ENCODE measurements at places on chromosomes 12 and 14.
A peak's percentile ranks its signal among the peaks of the same experiment; 100 is the strongest.

DNA sequence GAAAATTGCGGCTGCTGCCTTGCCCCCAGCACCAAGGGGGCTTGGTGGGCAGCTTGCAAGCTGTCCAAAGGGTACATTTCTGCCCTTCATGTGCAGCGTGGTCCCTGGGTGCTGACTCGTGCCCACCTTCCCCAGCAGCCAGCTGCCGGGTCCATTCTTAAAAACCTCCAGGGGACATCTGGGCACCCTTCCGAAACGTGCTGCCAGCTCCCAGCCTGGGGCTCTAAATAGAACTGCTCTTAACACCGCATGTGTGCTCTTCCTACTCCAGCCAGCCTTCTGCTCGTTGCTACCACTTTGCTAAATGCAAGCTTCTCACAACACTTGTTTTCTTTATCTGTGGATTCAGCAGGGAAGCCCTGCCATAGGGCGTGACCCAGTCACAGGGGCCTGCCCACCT is 66.0 kb downstream of the RIMBP2 start:
- DNase-seq: no peak
- no peaks in the 10 kb centered on the region for H3K4me1 ChIP-seq
- no peak overlapping the region for H3K4me3 ChIP-seq
- no peaks in the 10 kb centered on the region for H3K36me3 ChIP-seq
- H3K27ac ChIP-seq: no peak overlapping the region

- peak overlapping the region; percentile 97 for H3K27ac ChIP-seq
- H3K27me3 ChIP-seq: no peaks in the 10 kb centered on the region
- H3K4me3 ChIP-seq: peak overlapping the region; percentile 94
- H3K4me1 ChIP-seq: peaks cover 5% of the 10 kb centered on the region
- H3K36me3 ChIP-seq: peaks cover 15% of the 10 kb centered on the region
- DNase-seq: peak; percentile 42
Measured at GRCh38 chr12:12718853-12719252, 1.7 kb downstream of the CDKN1B start.

DNA sequence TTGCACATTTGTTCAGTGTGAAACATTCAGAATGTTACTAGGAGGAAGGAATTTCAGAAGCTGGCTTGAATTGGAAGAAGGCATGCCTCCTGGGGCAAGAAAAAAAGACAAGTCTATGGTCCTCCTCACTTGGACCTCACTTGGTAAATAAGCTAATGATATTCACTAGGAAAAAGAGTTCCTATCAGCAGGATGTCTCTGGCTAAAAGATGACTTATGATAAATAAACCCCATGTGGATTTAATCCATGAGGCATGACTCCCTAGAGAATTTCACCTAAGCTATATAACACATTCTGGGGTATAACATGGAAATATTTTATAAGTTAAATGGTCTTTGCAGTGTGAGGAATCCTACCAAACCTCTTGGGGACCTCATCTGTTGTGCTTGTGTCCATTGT is 199.9 kb downstream of the LRIG3 start:
- no peaks in the 10 kb centered on the region for H3K36me3 ChIP-seq
- H3K27ac ChIP-seq: no peak overlapping the region
- no peaks in the 10 kb centered on the region for H3K4me1 ChIP-seq
- DNase-seq: no peak

DNA sequence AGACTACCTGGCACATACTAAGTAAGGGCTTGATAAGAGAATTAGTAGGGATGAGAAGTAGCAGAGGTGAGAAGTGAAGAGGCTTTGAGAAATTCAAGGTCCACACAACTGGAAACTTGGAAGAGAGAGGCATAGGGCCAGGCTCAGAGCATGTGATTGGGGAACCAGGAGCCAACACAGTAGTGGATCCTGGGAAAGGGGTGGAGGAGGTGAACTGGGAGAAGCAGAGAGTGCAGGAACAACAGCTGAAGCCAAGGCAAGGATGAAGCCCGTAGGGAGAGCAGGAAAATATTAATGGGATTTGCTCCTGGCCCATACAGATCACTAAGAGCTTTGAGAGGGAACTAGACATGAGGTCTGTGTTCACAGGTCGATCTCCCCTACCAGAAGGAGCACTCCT is 1.4 kb upstream of the ITGB7 start:
- H3K36me3 ChIP-seq: peaks cover 12% of the 10 kb centered on the region
- H3K27ac ChIP-seq: peak overlapping the region; percentile 87
- H3K27me3 ChIP-seq: no peaks in the 10 kb centered on the region
- DNase-seq: no peak
- peak overlapping the region; percentile 83 for H3K4me3 ChIP-seq

DNA sequence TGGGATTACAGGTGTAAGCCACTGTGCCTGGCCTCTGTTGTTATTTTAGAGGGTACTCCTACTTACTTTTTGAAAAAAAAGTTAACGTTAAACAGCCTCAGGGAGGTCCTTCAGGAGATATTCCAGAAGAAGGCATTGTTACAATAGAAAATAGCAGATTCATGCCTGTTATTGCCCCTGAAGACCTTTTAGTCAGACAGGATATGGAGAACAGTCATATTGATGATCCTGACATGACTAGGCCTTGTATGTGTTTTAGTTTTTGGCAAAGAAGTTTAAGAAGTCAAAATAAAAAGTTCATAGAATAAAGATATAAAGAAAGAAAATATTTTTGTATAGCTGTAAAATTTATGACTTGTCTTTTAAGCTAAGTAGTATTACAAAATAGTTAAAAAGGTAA is 45.3 kb downstream of the WASHC3 start:
- no peak overlapping the region for H3K27ac ChIP-seq
- no peaks in the 10 kb centered on the region for H3K36me3 ChIP-seq
- no peak overlapping the region for H3K4me3 ChIP-seq

GRCh38 chr14:49769171-49769570 is 1.2 kb downstream of the KLHDC2 start:
- DNase-seq: no peak
- peak overlapping the region; percentile 96 for H3K4me3 ChIP-seq
- H3K27ac ChIP-seq: peak overlapping the region; percentile 88
- no peaks in the 10 kb centered on the region for H3K27me3 ChIP-seq
- H3K4me1 ChIP-seq: 0 out of 2 replicates have a peak, but pooled peaks cover 3% of the 10 kb centered on the region

DNA sequence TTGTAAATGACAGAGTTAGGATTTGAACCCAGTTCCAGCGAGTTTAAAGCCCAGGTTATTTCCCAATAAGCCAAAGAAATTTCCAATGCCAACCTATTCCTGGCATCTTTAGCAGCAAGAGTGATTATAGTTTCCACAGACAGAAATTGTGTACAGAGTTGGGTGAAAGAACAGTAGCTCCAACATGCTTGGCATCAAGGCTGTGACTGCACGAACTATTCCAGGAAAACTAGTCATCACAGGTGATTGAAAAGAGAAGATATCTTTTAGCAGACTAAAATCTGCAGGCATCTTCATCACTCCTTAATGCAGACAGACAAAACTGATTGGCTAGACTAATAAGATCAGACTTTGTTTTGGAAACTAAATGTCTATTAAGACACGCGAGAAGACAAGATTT is 262.7 kb upstream of the PLEKHG7 start:
- H3K27me3 ChIP-seq: no peaks in the 10 kb centered on the region
- no peak overlapping the region for H3K4me3 ChIP-seq
- H3K36me3 ChIP-seq: no peaks in the 10 kb centered on the region
- no peak for DNase-seq

- no peak overlapping the region for H3K27ac ChIP-seq
- no peaks in the 10 kb centered on the region for H3K27me3 ChIP-seq
- H3K4me3 ChIP-seq: no peak overlapping the region
- DNase-seq: no peak
- no peaks in the 10 kb centered on the region for H3K36me3 ChIP-seq
Measured at GRCh38 chr14:50941151-50941550, 3.1 kb downstream of the PYGL start.

DNA sequence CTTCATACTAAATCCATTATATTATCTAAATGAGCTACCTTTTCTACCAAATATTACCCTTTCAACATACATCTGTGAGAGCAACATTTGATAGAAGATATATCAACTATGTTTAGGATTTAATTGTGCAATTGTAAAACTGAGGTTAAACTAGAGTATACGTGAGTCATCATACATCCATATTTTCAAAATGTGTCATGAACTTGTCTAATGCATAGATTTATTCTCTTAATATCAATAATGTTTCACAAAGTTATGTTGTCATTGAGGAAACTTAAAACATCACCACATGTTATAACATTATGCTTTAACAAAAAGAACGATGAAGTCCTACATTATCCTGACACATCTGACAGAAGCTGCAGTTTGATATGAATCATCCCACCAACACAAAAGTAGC is 645.5 kb upstream of the NOVA1 start:
- no peaks in the 10 kb centered on the region for H3K4me1 ChIP-seq
- no peaks in the 10 kb centered on the region for H3K27me3 ChIP-seq
- H3K27ac ChIP-seq: no peak overlapping the region
- H3K36me3 ChIP-seq: no peaks in the 10 kb centered on the region
- no peak overlapping the region for H3K4me3 ChIP-seq

- H3K27ac ChIP-seq: no peak overlapping the region
- peak; percentile 57 for DNase-seq
- H3K4me3 ChIP-seq: peak overlapping the region; percentile 78
- no peaks in the 10 kb centered on the region for H3K27me3 ChIP-seq
- H3K4me1 ChIP-seq: peaks cover 10% of the 10 kb centered on the region
- no peaks in the 10 kb centered on the region for H3K36me3 ChIP-seq
Measured at GRCh38 chr12:94872971-94873733, 130.3 kb downstream of the NDUFA12 start.

GRCh38 chr12:96534339-96534738 is 45.0 kb downstream of the CFAP54 start:
- H3K27ac ChIP-seq: no peak overlapping the region
- H3K4me3 ChIP-seq: no peak overlapping the region
- no peaks in the 10 kb centered on the region for H3K36me3 ChIP-seq
- no peaks in the 10 kb centered on the region for H3K4me1 ChIP-seq

DNA sequence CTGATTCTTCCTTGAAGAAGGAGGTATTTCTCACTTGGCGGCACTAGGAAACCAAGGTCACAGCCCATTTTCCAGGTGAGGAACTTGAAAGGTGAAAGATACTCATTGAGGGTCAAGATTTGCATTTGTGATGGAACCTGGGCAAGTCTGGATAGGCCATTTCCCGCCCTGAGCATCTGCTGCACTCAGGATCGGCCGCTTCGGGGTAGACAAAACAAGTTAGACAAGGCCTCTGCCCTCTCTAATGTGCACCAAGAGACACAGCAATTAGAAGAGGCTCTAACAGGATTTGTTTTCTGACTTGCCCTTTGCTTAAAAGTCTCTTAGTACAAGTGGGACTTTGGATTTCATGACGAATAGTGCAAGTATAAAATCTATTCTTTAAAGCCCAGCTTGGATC is 167.2 kb downstream of the KTN1 start:
- no peaks in the 10 kb centered on the region for H3K36me3 ChIP-seq
- no peaks in the 10 kb centered on the region for H3K4me1 ChIP-seq
- no peak overlapping the region for H3K4me3 ChIP-seq
- H3K27me3 ChIP-seq: no peaks in the 10 kb centered on the region
- no peak overlapping the region for H3K27ac ChIP-seq
